ENCODE measurements at places on chromosomes 5 and 9.

- DNase-seq, result no peak
Measured at GRCh38 chr9:4515958-4516375, 25.7 kb downstream of the SLC1A1 start.

DNA sequence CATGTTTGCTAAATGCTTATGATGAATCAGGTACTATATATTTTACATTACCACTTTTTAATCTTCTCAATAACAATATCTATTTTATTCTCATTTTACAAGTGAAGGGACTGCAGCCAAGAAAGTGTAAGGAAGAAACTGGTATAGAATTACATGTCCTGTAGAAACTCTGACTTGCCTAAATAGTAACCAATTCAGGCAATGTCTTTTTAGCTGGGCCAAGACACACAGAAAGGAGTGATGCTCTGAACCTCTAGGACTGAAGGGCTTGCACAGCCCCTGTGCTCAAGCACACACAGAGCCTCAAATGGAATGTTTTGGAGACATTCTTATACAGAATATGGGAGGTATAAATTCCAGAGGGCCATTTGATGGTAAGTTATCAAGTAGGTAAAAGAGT is 286.4 kb upstream of the TNC start:
- no peak for DNase-seq

DNA sequence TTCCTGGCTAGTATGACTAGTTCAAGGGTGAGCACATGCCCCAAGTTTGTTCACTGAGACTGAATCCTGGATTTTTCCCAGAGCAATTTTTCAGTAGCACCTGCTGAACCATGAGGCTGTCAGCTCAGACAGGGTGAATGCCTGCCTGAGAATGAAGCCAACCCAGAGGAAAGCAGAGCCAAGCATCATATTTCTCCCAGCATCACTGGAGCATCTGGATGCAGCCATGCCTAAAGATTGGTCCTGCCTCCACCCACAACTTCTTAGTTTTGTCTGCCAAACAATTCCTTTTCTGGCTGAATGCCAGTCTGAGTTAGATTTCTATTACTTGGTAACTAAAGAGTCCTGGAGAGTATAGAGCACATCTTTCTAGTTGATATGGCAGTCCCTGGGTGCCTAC is 343.6 kb downstream of the CSNK1G3 start:
- no peak for DNase-seq

DNA sequence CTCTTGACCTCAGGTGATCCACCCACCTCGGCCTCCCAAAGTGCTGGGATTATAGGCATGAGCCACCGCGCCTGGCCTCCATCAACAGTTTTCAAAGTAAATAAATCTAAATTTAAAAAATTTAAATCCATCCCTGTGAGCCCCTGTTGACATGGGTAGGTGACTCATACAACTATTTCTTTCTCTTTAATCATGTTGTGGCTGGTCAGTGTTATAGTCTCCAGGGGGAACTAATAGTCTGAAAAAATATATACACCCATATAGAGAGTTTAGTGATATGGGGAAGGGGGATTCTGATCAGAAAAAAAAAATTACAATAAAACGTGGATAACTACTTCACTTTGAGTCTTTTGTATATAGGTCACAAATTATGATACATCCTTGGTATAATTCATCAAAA is 159.2 kb downstream of the ZNF608 start:
- DNase-seq, result no peak

- DNase-seq, result no peak
Measured at GRCh38 chr5:140220032-140220697, 45.2 kb downstream of the CYSTM1 start.

DNA sequence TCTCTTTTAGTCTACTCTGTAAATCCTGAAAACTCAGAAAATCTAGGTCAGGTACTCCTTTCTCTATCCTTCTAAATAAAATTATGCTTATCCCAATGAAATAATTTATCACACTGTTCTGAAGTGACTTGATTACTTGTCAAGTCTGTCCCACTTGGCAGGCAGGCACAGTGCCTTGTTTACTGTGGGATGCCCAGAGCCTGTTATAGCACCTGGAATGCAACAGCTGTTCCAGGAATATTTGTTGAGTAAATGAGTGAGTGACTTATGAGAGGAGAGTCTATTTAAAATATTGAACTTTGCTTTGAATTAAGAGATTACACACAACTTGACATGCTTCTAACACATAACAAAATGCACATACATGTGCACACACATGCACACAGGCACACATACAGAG is 130.0 kb downstream of the MPDZ start:
- no peak for DNase-seq

GRCh38 chr9:15240927-15241326 is 66.1 kb downstream of the TTC39B start:
- DNase-seq, result no peak

GRCh38 chr5:6510973-6511372 is 62.3 kb downstream of the UBE2QL1 start:
- no peak for DNase-seq

DNA sequence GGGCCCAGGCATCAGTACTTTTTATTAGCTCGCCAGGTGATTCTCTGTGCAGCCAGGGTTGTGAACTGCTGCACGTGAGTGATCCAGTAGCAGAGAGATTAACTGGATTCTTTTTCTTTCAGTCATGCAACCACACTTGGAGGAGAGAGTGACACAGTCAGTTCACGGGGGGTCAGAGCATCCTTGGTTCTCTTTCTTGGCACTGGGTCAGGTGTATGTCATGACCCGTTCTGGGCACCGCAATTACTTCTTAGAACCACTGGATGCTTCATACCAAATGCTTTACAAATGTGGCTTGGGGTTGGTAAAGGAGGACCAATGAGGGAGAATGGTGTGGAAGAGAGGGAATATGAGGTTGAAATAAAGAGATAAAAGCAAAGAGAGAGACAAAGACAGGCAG is 368.7 kb downstream of the MLLT3 start:
- no peak for DNase-seq

- peak; percentile 8 for DNase-seq
Measured at GRCh38 chr9:35071814-35072460, 488 bp downstream of the VCP start.

- DNase-seq, result no peak
Measured at GRCh38 chr9:99660191-99660636, 161.5 kb upstream of the NR4A3 start.

- no peak for DNase-seq
Measured at GRCh38 chr5:141839015-141839513, 39.1 kb downstream of the PCDH1 start.

DNA sequence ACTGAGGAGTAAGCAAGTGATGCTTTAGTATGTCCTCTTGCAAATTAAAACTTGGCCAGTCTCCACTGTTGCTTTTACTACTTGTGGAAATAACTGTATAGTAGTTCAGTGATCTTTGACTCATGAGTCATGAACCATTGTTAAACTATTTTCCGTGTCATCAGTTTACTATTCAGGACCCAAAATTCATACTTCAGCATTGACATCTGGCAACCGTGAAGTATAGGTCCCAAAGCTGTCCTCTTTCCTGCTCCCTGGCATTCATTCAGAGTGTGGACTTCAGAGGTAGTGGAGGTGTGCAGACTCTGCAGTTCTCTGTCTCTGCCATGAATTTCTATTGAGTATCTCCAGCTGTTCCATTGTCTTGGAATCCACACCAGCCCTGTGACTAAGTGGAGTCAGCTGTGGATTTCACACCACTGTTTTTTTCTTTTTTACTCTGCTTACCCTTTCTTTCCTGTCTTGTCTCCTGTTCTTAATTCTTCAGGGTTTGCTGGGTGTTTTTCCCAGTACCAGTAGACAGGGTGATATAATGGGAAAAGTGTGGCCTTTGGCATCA is 7.5 kb downstream of the TDRD7 start:
- DNase-seq, result no peak

GRCh38 chr5:37751227-37751626 is 88.6 kb downstream of the GDNF start:
- DNase-seq, result no peak

- no peak for DNase-seq
Measured at GRCh38 chr5:88845081-88845697, 37.8 kb downstream of the MEF2C start.
